ENCODE measurements at places on chromosomes 16 and 17.

GRCh38 chr17:17768424-17769088 is 68.2 kb downstream of the SREBF1 start:
- no peak for DNase-seq

GRCh38 chr17:8018436-8018835 is 16.0 kb downstream of the GUCY2D start:
- no peak for DNase-seq

- DNase-seq, result no peak
Measured at GRCh38 chr17:14940108-14940937, 324.8 kb downstream of the PMP22 start.

DNA sequence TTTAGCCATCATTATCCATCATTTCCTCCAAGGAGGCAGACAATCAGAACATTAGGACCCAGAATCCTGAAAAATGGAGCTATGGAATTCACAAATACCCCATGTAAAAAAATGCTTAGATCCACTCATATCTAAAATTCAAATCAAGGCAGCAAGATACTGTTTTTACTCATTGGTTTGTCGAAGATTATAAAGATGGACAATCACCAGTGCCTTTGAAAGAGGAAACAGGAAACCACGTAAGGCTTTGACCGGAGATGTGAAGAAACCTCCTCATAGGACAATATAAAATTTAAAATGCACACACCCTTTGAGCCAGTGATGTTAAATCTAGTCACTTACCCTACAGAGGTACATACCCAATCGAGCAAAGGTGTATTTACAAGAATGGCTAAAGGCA is 130.0 kb downstream of the XYLT1 start:
- DNase-seq, result no peak

- no peak for DNase-seq
Measured at GRCh38 chr17:72574675-72575510, 454.1 kb downstream of the SOX9 start.

- no peak for DNase-seq
Measured at GRCh38 chr16:13956635-13957196, 36.8 kb downstream of the ERCC4 start.

DNA sequence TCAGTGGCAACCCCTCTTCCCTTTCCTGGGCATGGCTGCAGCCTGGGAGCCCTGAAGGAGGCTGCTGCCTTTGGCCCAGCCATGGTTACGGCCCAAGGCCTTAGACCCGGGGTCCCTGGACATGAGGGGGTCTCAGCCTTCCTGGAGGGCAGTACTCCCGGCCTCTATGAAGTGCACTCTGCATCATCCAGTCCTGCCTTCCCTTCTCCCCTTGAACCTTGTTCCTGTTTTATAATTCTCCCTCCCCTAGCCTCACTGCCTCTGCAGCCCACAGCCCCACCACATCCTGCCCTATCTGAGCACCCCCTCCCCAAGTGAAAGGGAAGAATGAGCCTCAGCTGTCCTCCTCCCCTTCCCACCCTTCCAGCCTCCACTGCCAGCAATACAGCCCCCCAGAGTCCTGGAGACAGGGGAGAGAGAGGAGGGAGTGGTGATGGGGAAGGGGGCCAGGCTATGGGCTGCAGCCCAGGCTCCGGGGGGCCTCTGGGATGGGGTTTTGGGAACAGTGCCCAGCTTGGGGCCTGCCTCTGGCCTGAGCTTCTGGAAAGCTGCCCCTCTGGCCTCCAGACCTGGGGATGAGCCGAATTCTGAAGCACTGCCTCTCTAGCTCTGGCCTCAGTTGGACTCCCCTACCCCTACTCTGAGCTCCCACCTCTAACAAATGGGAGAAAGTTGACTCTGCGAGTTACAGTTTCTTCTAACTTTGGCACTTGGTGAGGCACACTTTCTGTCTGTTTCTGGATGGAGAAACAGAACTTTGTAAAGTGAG is 7.6 kb downstream of the CCR7 start:
- no peak for DNase-seq

DNA sequence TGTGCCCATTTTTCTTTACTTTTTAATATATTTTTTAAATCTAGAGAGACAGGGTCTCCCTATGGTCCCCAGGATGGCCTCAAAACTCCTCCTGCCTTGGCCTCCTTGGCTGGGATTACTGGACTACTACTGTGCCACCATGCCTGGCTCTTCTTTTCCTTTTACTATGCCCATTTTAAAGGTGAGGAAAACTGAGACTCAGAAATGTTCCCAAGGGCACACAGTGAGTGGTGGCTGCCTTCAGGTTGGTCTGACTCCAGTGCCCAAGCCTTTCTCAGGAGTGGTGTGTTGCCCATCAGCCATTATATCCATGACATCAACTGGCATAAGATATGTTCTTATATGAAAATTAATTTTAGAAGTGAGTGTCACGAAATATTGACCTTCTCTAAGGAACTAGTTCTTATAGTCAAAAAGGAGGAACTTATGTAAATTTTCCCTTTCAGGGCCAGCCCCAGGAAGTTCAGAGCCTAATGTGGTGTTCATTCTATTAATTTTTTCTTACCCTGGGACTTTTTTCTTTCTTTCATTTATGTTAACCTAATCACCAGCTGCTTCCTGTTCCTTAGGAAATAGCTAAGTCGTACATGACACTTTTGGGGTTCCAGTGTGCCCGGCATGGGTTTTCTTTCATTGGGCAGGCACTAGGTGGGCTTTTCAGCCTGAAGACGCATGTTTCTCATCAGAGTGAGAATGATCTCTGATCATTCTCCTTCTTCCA is 17.9 kb upstream of the SPN start:
- no peak for DNase-seq

DNA sequence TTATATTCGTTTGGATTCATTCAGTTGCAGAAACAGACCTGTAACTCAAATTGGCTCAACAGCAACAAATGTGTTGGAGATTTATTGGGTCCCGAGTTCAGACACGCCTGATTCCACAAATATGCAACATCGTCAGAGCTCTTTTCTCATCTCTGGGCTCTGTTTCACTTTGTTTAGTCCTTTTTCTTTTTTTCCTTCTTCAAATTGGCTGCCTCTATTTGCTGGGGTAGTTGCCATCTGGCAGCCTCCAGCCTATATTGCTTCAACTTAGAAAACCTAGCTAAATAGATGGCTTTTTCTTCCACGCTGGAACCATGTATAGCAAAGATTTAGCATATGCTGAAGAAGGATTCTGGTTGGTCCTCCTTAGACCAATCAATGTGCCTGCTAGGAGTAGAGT is 398.5 kb downstream of the RBFOX1 start:
- no peak for DNase-seq

DNA sequence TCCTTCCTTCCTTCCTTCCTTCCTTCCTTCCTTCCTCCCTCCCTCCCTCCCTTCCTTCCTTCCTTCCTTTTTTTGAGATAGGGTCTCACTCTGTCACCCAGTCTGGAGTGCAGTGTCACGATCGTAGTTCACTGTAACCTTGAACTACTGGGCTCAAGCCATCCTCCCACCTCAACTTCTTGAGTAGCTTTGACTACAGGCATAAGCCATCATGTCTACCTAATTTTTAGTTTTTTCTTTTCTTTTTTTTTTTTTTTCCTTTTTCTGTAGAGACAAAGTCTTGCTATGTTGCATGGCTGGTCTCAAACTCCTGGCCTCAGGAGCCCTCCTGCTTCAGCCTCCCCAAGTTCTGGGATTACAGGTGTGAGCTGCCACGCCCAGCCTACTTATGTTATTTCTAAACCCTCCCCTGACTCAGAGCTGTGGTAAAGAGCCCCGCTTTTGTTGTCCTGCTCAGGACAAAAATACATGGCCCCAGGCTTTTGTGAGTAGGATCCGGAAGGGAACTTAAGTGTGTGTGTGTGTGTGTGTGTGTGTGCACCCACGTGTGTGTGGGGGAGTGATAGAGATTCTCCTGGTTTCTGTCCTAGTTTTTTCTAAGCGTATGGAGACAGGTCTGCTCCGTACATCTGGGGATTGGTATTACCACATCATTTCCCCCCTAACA is 67.1 kb downstream of the PRKCB start:
- DNase-seq, result no peak

DNA sequence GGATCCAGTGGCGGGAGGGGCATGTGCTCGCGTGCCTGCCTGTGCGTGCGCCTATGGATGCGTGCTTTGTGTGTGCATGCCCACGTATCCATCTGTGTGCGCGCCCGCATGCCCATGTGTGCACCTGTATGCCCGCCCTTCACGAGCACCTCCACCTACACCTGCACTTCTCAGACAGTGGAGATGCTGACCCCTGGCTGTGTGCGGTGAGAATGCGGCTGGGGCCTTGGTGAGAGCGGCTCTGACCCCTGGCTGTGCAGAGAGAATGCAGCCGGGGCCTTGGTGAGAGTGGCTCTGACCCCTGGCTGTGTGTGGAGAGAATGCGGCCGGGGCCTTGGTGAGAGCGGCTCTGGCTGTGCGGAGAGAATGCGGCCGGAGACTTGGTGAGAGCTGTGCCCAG is 33.9 kb downstream of the AXIN1 start:
- no peak for DNase-seq

- DNase-seq, result no peak
Measured at GRCh38 chr17:42284024-42284369, 4.3 kb upstream of the STAT5A start.

DNA sequence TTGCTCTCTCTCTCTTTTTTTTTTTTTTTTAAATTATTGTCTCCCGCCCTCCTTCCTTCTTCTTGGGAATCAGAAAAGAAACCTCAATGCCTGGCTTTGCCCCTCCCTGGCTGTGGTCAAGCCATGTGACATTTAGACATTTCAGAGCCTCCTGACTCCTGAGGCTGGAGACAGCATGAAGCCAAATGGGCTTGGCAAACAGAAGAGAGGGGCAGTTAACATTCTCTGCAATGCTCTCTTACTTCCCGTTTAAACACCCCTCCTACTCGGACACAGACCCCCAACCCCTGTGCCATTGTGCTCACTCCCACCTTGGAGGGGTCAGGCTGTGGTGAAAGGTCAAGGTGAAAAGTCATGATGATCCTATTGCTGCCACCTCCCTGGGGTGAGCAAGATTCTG is 14.7 kb upstream of the MEOX1 start:
- DNase-seq, result no peak

DNA sequence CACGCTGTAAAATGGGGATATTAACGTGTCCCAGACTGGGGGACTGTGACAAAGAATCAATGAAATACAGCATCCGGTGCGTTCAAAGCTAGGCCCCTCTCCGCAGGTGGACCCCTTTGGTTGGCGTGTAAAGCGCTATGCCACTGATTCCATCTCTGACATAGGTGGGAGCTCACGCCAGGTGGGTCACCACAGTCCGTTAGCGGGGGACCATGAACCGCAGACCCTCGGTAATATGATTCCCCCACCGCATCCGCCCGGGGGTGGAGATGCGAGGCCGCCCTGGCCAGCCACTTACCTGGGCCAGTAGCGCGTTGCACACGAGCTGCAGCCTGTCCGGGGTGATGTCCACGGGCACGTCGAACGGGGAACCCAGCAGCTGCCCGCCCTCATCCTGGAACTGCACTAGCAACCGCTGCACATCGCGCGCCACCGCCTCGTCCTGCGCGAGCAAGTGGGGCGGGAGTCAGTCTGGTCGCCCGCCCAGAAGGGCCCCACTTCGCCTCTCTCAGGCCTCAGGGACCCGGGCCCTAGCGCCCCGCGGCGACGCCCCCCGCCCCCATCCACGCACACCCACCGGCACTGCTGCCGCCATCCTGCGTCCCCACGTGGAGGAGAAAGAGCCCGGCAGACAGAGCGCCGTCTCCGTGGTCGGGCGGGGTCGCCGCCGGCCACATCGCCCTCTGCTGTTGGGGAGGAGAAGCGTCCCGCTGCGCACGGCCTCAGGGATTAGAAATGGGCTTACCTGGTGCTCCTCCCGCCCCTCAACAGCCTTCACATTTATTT is at the start of gene NLE1:
NLE1 (minus strand) TSS at position 623 of the 786 bp plus-strand sequence; CDS start at position 595, 28 bp downstream.
- DNase-seq, result peak; percentile 80

GRCh38 chr16:22358000-22358399 is 16.4 kb downstream of the CDR2 start:
- DNase-seq, result peak; percentile 83

DNA sequence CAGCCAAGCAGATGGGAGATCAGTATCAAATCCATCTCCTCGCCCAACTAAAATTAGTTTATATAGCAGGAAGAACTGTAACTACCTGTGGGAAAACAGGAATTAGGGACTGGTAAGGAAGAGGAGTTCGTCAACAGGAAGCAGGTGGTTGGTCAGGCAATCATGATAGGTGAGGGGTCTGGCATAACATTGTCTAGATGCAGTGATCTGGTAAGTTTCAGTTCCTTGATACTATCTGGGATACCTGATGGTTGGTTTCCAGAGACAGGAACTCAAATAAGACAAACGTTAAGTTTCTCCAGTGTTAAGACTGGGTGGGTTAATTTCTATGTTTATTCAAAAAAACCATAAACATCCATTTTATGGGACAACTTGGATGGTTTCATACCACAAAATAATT is 53.8 kb downstream of the CEP112 start:
- no peak for DNase-seq

- DNase-seq, result no peak
Measured at GRCh38 chr17:57984936-57985674, 2.9 kb downstream of the VEZF1 start.

DNA sequence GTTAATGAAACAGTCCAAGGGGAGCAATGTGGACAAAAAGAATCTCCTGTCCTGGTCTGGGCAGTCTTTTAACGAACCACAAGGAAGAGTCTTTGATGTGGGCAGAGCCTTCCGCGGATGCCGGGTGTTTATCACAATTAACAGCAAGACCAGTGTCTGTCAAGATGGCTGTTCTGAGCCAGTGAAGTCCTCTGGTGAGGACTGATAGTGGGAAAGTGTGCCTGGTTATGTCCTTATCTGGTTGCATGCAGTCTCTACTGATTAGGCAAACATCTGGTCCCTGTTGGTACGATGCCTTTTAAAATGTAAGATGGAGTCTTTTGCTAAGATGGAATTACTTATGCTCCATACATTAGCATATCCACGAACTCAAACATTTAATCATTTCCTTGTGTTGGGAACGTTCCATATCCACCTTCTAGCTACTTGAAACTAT is 88.5 kb downstream of the ZNF18 start:
- DNase-seq, result no peak

DNA sequence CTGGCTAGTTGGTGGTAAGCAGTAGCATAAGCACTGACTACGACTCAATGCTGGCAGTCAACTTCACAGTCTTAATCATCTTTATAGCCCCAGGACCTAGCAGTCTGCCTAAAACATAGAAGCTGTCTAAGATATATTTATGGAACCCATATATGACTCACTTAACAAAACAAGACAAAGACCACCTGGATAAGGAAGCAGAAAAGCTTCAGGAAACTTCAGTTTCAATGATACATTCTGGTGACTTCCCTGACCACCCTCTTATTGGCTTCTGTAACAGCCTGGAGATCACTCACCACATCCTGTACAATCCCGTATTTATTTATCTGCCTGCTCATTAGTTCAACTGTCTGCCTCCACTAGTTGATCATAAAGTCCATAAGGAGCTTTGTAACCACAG is 95.5 kb downstream of the PMP22 start:
- DNase-seq, result no peak

Measured in stimulated activated naive CD4-positive, alpha-beta T cell (primary cell).